ENCODE measurements at places on chromosomes 5 and 9. TPM values are rescaled to one million over a fixed set of nuclear protein-coding genes. Genes with fewer than 3 reads are reported as not detected.

Gene SLC34A1
- total RNA-seq: not detected

Gene SH3RF2
- total RNA-seq: 2.2 TPM

Gene ZSWIM6
- total RNA-seq: 33.9 TPM

Gene PDE6A
- total RNA-seq: 0.18 TPM

Gene PCDHB10
- 11.7 TPM for total RNA-seq

Gene PCDH1
- 5.1 TPM for total RNA-seq

Gene JAKMIP2
- total RNA-seq: 5.5 TPM

Gene NIM1K
- 0.22 TPM for total RNA-seq

Gene GLRA1
- total RNA-seq: not detected

Gene TAF11L5
- not detected for total RNA-seq

Gene SLC24A2
- 0.20 TPM for total RNA-seq

Gene TRIM36
- 1.3 TPM for total RNA-seq

Gene NEURL1B
- total RNA-seq: 11.7 TPM

Gene CTXN3
- not detected for total RNA-seq

Gene DDX31
- total RNA-seq: 21.1 TPM

Gene FREM1
- total RNA-seq: 60.5 TPM

Gene CDKN2B-AS1
- 10.8 TPM for total RNA-seq

Gene EXD3
- total RNA-seq: 37.3 TPM

Gene RGS14
- 14.1 TPM for total RNA-seq

Gene GKAP1
- 9.6 TPM for total RNA-seq

Gene EGFLAM
- 6.8 TPM for total RNA-seq

Gene FOXD4L3
- total RNA-seq: 0.25 TPM

Gene SARDH
- 13.9 TPM for total RNA-seq

Gene C5orf52
- not detected for total RNA-seq

Gene TGFBR1
- 79.6 TPM for total RNA-seq

Gene NCS1
- total RNA-seq: 44.8 TPM

Gene PRSS3
- not detected for total RNA-seq

Gene PDZD2
- 21.5 TPM for total RNA-seq

Gene LCN10
- 0.20 TPM for total RNA-seq

Gene LRRC70
- total RNA-seq: 1.7 TPM

Gene C9orf43
- total RNA-seq: 0.72 TPM

Gene PFN3
- not detected for total RNA-seq

Gene PCDHB9
- 14.5 TPM for total RNA-seq

Gene PIP5KL1
- 9.0 TPM for total RNA-seq

Gene SH3PXD2B
- total RNA-seq: 68.9 TPM

Gene TTF1
- total RNA-seq: 15.6 TPM

Gene LRRC19
- not detected for total RNA-seq

Gene FOXI1
- total RNA-seq: not detected

Gene CCNO
- total RNA-seq: 0.20 TPM

Gene CDH18
- 3.7 TPM for total RNA-seq

Gene FAM153A
- total RNA-seq: not detected

Gene TLX3
- not detected for total RNA-seq

Gene FSTL4
- total RNA-seq: 11.5 TPM

Gene TNFSF15
- 12.2 TPM for total RNA-seq

Gene HTR4
- 0.27 TPM for total RNA-seq

Gene PHF24
- 0.62 TPM for total RNA-seq

Gene RMI1
- 9.2 TPM for total RNA-seq

Gene LCN15
- total RNA-seq: 1.9 TPM

Gene RNF208
- 13.9 TPM for total RNA-seq

Gene N4BP3
- total RNA-seq: 2.3 TPM

Gene TRAF1
- total RNA-seq: 7.7 TPM

Gene PCDHGA6
- total RNA-seq: 0.57 TPM

Gene IL9
- not detected for total RNA-seq

Gene MARVELD2
- 20.0 TPM for total RNA-seq

Gene PGM5
- 9.8 TPM for total RNA-seq

Measured in mesothelial cell of epicardium (in vitro differentiated cells).